HEK293T (cell line): ENCODE measurements at places on chromosomes 3 and 15.

DNA sequence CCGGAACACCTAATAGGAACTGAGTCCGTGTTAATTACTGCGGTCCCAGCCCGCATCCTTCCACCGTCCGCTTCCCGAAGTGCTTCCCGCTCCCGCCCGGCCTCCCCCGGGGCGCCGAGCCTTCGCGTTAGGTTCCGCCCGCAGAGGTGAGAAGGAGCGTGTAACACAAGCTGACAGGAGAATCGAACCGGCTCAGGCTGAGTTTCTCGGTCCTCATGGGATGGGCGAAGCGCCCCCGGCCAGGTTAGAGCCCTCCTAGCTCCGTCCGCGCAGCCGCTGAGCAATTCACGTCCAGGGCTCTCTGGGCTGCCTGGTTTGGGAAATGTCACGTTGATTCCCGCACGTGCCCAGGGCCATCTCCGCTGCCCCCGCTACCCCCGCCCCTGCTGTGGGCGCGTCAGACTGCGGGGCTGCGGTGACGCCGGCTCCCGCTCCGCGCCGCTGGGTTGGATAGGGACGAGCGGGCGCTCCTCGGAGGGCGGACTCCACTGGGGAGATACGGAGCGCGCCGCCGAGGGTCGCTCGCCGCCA, 954 bp downstream of the CLDN11 start:
- DNase-seq, result no peak

DNA sequence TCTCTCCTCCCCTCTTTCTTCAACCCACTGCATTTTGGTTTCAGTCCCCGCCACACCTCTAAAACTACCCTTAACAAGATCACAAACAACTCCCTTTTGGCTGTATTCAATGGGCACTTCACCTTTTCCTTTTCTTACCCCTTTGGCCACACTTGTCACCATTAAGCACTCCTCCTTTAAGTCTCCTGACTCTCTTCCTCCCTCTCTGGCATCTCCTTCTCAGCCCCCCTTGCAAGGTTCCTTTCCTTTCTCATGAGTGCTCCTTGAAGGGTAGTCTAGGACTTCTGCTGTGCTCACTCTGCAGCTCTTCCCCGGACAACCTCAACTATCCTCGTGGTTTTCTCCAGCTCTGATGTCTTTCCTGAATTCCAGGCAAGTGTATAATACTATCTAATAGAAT, 103.7 kb downstream of the RPL22L1 start:
- no peak for DNase-seq

DNA sequence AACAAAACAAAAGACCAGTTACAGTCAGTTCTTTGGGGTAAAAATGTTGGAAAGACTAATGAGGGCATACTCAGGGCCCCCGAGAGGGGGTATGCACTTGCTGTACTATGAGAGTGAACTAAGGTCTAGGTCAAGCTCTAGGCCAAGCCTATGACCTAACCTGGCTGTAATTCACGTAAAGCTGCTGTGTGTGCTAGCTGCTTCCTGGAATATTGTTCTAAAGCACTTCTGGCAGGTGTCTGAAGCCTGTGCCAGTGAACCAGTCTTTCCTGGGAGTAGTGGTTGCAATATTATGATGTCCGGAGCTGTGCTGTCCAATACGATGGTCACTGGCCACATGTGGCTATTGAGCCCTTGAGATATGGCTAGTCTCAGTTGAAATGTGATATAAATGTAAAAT, 13.1 kb upstream of the CX3CR1 start:
- DNase-seq, result no peak

- DNase-seq, result no peak
Measured at GRCh38 chr3:194285024-194285849, 65.9 kb downstream of the CPN2 start.
